Glutamatergic neuron (in vitro differentiated cells): ENCODE measurements at places on chromosomes 12 and 14.

GRCh38 chr14:104138718-104139459, 502 bp downstream of the KIF26A start:
- DNase-seq = peak; percentile 35

DNA sequence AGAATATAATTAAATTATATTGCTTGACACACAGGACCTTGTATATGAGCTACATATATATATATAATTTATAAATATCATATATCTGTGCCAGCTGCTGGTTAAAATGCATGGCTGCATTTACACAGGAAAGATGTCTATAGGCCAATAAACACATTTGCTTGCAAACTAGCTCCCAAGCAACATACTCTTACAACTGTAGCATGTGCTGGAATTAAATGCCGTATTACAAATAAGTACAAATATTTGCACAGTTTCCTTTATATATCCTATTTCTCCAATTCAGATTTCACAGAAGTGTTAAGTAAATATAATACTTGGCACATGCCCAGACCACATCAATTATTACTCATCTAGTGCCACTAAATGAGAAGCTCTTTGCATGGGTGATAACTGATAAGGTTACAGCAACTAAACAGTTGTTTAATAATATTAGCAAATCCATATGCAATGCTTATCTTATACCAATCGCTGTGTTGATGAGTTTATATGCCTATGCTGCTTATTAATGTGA, 66.7 kb upstream of the E2F7 start:
- no peak for DNase-seq

GRCh38 chr12:59895166-59895775, 299.4 kb downstream of the SLC16A7 start:
- no peak for DNase-seq

DNA sequence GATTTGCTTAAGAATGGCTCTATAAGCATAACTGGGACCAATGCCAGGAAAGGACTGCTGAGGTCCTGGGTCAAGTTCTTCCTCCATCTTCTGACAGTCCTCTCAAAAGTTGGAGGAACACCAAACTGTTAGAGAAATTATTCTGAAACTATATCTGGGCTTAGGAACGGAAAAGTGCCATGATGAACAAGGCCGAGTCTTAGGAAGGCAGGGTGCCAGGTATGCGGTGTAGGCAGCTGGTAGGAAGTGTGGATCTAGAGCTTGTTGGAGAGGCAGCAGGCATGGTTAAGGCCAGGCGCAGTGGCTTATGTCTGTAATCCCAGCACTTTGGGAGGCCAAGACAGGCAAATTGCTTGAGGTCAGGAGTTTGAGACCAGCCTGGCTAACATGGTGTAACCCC, 7.7 kb downstream of the GNPTAB start:
- DNase-seq = no peak

- DNase-seq = no peak
These were observed 137.6 kb downstream of the ZFP36L1 start for GRCh38 chr14:68655021-68655831.

- peak; percentile 87 for DNase-seq
These were observed 34.0 kb downstream of the FIGNL2 start for GRCh38 chr12:51814311-51815088.

DNA sequence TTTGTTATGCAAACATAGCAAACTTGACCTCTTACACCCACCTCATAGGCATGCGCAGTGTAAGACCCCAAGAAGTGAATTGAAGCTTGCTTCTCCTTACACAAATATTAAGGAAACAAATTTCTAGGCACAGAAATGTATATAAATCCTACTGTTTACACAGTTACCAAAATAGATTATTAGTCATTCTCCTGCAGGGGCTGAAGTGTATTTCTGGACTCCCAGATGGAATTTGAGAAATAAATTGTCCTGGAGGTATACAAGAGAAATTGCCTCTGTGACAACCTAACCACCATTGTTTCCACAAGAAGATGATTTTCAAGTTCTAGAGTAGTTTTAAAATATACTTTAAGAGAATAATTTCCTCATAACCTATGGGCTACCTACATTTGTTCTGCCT, 656.0 kb upstream of the MDGA2 start:
- DNase-seq = no peak

DNA sequence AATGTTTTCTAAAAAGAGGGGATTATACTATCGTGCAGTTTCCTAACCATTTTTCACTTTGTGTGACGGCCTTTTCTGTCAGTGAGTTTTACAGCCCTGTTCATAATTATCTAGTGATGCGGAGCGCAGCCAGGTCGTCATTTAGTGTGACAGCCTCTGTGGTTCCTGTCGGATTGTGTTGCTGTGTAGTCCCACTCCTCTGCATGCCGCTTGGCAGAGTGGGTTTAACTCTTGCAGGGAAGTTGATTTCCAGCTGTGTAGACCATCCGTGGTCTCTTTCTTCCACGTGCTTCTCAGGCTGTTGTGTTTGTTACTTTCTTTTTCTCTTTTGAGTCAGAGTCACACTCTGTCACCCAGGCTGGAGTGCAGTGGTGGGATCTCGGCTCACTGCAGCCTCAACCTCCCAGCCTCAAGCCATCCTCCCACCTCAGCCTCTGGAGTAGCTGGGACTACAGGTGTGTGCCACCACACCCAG, 8.6 kb downstream of the RAN start:
- no peak for DNase-seq

DNA sequence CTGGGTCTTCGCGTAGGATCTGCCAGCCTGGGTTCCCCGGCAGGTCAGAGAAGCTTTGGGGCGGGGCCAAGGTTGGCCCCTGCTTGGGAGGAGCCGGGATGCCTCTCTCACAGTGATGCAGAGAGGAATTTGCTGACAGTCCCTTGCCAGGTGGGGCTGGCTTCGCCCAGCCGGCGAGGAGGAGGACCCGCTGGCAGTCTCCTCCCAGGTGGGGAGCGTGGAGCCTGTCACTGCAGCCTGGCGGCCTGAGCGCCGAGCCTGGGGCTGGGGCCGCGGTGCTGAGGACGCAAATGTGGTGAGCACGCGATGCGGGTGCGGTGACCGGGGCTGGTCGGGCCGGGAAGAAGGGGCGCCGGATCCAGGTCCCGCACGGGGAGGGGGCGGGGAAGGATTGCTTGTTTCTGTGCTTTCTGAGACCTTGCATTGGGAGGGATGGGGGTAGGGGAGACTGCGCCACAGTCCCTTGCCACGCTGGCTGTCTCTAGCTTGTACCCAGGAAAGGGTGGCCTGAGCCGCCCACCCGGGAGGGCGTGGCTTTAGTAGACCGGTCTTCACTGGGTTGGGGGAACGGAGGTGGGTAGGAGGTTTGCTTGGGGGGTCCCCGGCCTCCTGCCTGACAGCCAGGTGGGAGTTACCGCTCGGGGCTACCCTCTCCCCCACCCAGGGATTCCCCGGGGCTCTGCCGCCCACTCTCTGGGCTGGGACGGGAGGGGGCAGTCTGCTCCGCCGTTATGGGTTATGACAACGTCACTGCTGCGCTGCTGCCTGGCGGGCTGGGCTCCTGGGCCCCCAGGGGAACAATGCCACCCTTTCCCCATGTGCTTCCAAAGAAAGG, at the start of gene TMEM63C:
Gene TMEM63C, plus strand, starts transcription at position 196 of the 835 bp plus-strand sequence. CDS start 37,016 bp downstream, outside the sequence.
- DNase-seq = peak; percentile 86

DNA sequence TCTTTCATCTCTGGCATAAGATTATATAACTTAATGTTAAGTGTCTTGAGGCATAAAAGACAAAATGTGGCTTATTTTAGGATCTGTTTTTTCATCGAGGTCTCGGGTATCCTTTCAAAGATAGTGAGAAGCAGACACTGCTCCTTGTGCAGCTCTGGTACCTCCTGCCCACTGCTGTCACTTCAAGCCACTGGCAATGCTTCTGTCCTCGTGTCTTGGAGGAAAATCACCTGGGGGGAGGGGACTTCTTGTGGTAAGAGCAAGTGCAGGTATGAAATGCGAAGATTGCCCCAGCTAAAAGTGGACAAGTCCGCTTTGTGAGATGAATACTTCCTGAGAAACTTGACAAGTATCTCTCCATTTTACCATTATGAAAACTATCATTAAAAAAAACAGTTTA, 37.8 kb upstream of the DYNC1H1 start:
- DNase-seq = no peak

DNA sequence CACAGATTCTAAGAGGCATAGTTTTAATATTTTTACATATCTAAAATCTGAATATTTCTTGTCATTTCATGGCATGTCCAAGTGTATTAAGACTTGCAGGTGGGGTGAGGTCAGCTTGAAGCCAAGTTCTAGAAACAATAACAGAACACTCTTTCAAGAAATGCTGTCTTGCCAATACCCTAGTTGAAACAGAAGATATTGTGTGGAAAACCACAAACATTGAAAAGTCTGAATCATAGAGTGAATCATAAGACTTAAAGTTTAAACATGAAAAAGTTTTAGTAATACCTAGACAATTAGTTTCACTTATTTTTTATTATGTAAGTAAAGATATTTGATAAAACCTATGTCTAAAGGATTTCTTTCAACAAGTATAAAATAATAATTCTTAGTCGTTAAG, 191.5 kb upstream of the CAND1 start:
- no peak for DNase-seq

DNA sequence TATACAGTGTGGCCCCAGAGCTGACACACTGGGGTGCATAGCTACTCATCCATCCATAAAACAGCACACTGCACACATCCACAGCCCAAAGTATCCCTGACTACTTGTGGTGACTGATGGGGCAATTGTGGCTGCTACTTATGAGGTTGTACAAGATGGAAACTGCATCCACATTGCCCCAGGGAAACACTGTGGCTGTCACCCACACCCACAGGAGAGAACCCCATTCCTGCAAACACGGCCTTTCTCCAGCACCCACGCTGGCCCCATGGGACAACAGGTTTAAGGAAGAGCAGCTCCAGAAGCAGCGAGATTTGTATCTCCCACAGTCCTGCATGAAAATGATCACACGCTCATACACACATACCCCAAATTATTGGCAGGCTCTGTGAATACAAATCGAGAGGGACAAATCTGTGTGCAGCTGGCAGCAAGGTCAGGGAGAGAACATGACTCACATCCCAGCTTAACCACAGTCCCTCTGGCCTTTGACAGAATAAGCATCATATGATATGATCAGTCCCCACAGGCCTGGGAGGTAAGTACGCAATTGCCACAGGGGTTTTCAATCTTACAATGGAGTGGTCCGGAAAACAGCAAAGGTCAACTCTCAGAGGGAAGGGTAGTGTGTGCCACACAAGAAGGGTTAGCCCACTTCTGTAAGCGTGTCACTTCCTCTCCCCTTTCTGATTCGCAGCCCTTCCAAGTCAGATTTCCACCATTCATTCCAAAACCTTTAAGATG, 61.9 kb downstream of the ESR2 start:
- no peak for DNase-seq

DNA sequence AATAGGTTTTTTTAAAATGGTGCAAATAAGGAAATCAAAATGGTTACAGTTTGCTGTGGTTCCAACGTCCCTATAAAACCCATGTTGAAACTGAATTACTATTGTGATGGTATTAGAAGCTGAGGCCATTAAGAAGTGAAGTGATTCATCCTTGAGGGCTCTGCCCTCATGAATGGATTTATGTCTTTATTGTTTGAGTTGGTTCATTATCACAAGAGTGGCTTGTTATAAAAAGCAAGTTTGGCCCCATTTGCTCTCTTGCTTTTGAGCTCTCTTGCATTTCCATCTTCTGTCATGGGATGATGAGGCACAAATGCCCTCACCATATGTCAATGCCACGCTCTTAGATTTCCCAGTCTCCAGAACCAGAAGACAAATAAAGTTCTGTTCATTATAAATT, 62.3 kb downstream of the PRKD1 start:
- DNase-seq = no peak

DNA sequence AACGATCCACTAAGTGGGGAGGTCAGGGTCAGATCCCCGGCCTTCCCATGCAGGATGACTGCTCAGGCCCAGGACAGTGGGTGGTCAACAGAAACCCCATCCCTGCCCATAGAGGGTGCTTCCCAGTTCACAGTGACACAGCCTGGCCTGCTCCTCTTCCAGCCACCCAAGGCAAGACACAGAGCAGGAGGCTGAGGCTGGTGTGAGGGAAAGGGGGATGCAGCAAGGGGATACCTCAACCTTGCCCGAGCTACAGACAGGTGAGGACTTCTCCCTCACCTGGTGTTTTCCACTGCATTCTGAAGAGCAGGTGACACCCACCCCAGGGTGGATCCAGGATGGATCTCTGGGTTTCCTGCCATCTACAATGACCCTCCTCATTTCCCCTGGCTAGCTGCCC, 106.7 kb downstream of the KIF26A start:
- DNase-seq = no peak

DNA sequence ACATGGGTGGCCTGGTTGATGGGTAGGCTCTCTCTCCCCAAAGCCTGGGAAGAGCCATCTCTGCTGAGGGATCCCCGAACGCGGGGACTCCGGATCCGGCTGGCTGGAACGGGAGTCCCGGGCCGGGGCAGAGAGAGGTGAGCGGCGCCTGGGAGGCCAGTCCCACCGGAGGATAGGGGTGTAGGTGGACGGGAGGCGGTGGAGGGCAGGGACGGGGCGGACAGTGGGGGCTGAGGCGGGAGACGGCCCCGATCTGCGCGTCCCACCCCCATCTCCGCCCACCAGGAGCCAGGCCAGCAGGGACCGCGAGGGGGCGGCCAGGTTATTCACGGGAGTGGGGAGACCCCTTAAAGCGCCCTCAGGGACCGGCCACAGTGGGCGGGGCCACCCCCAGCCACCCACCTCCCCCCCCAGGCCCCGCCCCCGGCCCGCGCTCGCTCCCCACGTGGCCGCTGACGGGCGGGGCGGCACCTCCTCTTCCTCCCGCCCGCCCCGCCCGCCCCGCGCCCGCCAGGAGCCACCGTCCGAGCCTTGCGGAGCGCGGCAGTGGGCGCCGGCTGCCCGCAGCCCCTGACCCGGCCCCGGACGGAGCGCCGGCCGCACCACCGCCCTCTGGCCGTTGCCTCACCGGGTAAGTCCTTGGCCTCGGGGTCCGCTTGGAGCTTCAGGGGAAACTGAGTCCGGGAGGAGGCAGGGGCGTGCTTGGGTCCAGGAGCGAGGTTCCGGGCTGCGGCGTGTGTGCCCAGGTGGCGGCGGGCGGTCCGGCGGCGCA, at the start of gene INF2:
Gene INF2, plus strand, starts transcription at position 510 of the 772 bp plus-strand sequence. CDS start 11,748 bp downstream, outside the sequence.
- peak; percentile 37 for DNase-seq

DNA sequence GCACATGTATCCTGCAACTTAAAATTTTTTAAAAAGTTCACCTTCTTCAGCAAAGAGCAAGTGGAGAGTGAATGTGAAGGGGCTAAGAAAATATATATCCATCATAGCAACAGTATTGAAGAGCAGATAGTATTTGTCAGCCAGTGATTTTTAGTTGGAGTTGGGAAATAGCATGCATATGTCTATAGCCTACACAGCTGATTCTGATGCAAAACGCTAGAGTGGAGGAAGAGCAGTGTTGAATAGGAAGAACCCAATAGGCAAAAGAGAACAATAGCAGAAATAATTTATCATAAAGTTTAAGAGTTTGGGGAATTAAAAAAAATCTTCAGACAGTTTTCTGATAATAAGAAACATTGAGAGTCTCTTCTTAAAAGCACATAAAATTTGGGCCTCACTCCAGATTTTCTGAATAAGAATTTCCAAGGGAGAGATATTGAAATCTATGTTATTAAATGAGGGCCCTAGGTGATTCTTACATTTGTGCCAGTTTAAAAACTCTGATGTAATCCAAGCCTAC, 12.0 kb downstream of the PDE6H start:
- DNase-seq = no peak

- DNase-seq = peak; percentile 33
These were observed 70.4 kb downstream of the RPL10L start for GRCh38 chr14:46581036-46581671.
